ENCODE measurements at places on chromosomes 4 and X.

GRCh38 chr4:182291597-182292270, 48.5 kb downstream of the TENM3 start:
- no peak for DNase-seq

DNA sequence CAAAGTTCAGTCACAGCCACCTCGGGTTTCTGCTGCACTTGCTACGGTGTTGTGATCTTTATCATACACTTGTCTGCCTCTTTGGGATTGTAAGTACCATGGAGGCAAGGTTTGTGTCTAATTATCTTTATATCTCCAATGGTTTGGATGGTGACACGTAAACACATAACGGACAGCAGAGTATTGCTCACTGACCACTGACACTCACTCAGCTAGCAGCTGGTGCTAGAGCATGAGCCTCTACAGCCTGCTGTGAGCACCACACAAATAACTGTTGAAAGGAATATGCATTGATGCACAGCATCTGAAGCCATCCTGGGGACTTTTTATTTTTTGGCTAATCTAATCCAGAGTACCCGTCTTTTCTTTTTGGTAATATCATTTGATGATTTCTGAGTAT, 156.0 kb downstream of the DCLK2 start:
- no peak for DNase-seq

- DNase-seq, result no peak
Measured at GRCh38 chr4:109818268-109818667, 2.7 kb downstream of the GAR1 start.

DNA sequence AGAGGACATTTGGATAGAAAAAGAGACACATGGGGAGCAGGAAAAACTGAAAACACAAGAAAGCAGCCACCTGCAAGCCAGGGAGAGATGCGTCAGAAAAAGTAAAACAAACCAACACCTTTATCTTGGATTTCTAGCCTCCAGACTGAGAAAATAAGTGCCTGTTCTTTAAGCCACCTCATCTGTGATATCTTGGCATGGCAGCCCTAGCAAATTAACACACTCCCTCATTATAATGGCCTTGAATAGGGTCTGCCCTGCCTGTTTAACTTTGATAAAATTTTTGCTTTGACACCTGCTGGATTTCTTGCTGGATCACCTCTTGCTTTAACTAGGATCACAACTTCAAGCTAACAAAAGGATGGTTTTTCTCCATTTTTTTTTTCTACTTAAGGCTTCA, 1892.0 kb upstream of the IGFBP7 start:
- DNase-seq, result no peak

- no peak for DNase-seq
Measured at GRCh38 chr4:154560824-154561231, 2.0 kb upstream of the FGB start.

- DNase-seq, result no peak
Measured at GRCh38 chrX:112233164-112233563, 150.6 kb upstream of the TRPC5 start.

Data from K562 (cell line).